Keratinocyte (primary cell): ENCODE measurements at places on chromosomes 2 and 18. TPM values are rescaled to one million over a fixed set of nuclear protein-coding genes. Genes with fewer than 3 reads are reported as not detected.

DNA sequence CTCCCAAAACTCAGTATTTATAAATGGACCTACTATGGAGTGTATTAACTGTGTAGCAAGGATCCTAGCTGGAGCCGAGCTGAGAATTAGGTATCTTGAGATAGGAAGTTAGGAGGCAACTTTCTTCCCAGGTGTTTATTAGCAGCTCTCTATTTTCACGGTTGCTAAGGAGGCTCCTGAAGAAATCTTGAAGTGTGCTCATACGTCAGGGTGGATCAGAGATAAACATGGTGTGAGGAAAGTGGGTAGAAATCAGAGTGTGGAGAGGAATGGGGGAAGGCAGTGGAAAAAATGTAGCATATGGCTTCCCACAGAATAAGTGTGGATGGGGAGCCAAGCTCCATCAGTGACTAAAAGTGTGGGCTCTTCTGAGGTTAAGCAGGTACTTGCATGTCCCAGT, 104.3 kb downstream of the ABCA12 start:
- no peak for DNase-seq

GRCh38 chr2:220855296-220855695, 716.8 kb downstream of the EPHA4 start:
- DNase-seq = peak; percentile 64

DNA sequence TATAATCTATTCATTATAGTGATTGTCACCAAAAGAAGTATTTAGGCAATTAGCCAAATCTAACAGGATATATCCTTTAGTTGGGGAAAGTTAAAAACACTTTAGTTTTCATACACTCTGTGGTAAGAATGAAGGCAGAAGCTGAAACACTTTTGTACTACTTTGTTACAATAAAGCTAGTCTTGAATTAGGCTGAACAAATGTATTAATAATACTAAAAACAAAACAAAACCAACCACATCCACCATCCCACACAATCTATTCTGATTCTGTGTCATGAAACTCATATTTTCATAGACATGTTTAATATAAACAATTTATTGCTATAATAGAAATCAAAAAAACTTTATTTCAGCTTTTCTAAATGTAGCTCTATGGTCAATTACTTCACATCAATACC, 508.8 kb downstream of the ZEB2 start:
- no peak for DNase-seq

DNA sequence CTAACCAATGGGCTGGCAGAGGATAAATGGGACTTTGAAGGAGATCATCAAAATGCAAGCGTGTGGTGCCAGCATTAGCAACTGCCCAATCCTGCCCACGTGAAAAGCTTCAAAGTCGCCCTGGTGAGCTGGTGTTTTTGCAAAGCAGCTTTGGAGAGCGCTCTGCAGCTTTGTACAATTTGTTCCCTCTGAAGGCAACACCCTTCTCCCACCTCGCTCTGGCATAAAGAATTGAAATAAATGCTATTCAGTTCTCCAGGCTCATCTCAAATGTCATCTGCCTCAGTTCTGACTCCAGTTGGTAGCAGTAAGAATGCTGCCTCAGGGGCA, 3.5 kb downstream of the COPS9 start:
- DNase-seq = no peak

DNA sequence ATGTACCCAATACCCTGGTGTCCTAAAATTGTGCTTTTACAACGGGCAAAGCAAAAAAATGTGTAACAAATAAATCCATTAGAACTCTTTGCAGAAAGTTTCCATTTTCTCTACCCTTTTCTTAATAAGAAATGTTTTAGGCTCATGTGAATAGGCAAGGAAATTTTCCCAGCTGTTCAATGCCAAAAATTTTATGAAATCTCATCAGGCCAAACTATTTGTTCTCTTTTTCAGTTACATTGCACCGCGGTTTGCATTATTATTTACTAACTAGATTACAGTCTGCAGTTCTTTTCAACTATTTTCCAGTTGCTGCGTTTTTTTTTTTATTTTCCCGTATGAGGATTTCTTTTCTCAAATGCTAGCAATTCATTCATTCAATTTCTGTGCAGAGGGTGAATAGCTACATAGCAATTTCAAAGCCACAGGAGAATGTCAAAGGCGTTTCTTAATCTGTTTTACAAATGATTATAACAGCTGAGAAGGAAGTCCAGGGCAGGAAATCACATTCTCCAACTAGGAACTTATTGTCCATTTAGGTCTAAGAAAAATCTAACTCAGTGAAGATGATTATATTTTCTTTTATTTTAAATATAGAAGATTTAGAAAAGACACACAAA, 367.5 kb upstream of the MMADHC start:
- no peak for DNase-seq

DNA sequence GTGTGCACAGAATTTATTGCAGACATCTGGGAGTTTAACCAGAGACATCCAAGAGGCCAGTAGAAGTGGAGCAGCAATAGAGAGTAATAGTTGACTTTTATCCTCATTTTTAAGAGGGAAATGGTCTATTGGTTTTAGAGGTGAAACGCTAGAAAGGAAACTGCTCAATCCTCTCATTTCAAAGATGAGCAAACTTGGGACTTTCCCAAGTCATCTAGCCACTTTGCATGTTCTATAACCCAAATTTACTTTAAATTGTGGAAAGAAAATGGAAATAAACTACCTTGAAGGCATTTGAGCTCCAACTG, 601.7 kb downstream of the ARHGAP15 start:
- no peak for DNase-seq

DNA sequence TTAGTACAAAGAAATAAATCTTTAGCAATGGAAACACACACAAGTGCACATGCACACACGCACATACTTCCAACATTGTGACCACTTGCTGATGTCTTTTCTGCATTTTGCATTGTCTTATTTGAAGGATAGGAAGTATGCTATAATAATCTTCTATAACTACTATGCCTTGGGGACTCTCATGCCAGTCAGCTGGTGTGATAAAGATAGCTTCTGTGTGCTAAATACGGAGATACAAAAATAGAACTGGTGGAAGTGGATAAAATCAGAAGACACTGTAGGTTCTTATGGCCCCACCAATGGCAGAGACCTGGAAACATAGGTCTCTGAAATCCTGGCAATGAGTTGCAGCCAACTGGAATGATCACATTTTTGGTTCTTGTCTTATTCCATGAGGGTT, 31.5 kb upstream of the RASGRP3 start:
- DNase-seq = no peak

DNA sequence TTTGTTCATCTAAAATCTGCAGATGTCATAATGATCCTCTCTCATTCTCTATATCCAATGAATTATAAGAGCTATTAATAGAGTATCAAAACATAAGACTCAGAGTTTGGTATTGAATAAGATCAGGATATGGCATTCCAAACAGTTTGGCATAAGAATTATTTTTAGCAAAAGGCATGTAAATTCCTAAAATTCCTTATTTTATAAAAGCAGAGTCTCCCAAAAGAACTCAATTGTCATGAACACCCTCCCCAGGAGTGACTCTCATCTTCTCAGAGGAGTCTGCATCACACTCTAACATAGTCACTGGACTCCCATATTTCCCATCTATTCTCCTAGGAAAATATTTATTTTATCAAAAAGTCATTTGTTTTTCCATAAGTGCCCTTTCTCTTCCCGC, 1710.2 kb upstream of the SLC39A10 start:
- DNase-seq = no peak

DNA sequence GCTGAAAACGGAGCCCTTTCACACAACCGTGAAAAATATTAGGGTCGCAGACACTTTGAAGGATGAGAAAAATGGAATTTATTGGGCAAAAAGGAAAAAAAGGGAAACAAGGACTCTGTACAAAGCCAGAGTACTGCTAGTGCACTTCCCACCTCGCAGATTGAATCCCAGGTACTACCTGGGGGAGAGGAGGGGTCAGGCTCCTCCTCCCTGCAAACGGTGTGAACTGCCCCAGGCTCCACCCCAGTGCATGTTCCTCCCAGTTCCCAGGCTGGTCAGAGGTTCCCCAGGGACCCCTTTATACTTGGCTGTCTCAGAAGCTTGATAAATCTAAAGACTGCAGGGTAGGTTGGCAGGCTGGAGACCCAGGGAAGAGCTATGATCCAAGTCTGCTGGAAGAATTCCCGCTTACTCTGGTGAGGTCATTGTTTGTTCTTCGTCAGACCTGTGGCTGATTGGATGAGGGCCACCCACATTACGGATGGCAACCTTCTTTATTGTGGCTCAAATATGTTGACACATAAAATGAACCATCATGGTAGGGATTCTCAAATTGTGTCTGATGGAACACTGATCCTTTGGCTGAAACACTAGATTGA, 290.4 kb upstream of the POU3F3 start:
- DNase-seq = no peak

DNA sequence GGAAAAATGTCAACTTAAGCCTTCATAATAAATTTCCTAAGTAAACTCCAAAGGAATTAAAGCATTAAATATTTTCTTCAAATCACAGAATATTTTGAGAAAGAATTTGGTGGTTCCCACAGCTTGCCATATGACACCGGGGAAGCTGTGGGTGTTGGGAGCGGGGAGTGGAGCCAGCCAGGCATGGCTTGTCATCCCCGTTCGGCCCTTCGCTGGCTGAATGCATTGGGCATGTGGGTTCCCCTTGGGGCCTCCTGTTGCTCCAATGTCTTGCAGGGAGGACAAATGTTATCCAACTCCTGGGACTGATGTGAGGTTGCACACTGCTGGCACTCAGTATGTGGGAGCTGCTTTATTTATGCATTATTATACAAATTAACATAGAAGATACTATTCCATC, 18.6 kb downstream of the NGEF start:
- DNase-seq = no peak

DNA sequence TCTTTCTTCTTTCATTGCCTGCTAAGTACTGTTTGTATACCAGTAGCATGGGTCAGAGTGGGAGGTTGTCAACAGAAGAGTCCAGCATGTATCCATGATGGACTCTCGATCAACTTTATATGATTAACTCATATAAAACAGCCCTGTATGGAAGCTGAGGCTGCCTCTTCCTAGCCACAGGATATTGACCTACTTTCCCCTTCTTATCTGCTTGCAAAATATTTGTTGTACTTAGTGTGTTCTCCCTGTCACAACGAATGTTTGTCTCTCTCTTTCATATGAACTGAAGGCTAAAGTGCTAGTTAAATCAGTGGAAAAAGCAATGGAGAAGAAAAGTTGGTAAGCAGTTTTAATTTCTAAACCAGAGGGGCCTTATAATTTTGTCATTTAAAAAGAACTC, 17.8 kb downstream of the MYO1B start:
- no peak for DNase-seq

DNA sequence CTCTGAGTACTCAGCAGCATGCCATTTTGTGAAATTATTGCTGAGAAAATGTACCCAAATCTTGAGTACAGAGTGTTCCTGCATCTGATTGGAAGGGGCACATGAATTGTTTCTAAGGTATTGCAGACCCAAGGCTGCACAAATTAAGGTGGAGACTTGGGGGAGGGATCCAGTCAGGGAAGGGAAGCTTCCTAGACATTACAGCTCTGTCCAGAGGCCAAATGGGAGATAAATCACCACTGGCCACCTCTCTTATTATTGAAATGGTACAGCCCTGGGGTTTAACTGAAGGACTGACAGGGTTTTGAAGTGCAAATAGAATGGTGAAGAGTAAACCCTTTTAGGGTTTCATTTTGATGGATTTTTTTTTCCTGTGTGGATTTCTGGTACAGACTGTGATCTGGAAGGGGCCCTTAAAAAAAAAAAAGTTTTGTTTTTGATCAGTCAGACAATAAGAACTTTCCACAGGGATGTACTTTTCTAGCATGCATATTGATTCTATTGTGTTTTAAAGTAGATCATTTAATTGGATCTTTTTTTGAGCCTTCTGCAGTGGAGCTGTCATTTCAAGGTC, 119.4 kb downstream of the GREB1L start:
- no peak for DNase-seq

DNA sequence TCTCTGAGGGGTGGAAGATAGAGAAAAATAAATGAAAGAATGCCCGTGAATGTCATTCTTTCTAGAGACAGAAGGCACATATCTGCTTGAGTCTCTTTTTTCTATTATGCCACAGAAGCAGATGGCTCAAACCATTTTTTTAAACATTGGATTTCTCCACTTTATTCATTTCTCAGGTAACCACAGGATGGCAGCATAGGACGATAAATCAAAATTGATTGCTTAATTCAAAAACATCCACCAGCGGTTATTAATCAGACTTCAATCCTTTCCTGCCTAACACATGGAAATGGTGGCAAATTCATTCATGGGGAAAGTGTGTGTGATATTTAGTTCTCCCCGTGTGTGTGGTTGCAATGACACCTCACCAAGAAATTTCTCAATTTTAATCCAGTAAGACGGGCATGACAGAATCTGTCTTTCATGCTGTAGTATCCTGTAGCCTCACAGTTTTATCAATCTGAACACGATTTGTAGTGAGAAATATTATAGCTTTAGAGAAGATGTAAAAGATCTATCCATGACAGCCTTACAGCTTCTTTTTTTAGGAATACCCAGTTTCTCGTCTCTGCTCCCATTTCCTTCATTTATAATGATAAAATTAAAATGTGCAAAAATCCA, 72.2 kb downstream of the DSC3 start:
- DNase-seq = no peak

GRCh38 chr18:58549814-58550339, 79.0 kb downstream of the ALPK2 start:
- DNase-seq = no peak

DNA sequence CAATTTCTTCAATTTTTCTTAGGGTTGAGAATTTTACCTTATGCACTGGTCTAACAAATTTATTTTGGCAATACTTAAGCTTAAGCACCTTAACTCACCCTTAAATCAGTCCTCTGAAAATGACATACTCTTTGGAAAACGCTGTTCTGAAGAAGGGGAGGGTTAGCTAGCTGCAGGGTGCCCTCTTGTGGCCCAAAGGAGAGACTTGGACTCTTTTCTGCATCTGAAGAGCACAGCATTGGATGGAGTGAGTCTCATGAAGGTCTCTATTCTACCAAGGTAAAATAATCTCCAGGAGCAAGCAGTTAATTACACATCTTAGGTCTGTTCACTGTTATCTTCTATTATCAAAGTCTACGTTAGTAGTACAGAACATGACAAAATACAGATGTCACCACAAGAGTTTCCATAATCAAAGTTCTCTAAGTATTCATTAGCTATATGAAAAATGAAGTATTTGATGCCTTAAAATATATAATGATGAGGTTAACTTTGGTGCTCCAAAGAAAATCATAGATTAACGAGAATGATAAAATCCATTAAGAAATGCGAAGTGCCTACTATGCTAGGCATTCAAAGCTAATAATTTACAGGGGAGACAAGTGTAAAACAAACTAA, 24.4 kb downstream of the PUM2 start:
- no peak for DNase-seq

GRCh38 chr2:163595028-163595427, 140.8 kb downstream of the FIGN start:
- no peak for DNase-seq

Gene C2orf80
- not detected in 3 replicates for polyA plus RNA-seq

Gene HDLBP
- polyA plus RNA-seq = 266 to 471 TPM (median 289 TPM) in 3 replicates

Gene RAPGEF4
- polyA plus RNA-seq = 0.76 to 1.6 TPM (median 1.2 TPM) in 3 replicates

Gene TET3
- 1.8 to 3.2 TPM (median 2.9 TPM) in 3 replicates for polyA plus RNA-seq

Gene SAG
- not detected in 3 replicates for polyA plus RNA-seq

Gene VWC2L
- polyA plus RNA-seq = not detected in 3 replicates

Gene KANSL1L
- 2.1 to 4.7 TPM (median 3.2 TPM) in 3 replicates for polyA plus RNA-seq

Gene OXER1
- not detected in 3 replicates for polyA plus RNA-seq

Gene C18orf54
- polyA plus RNA-seq = 1.9 to 5.1 TPM (median 3.0 TPM) in 3 replicates

Gene PAIP2B
- polyA plus RNA-seq = 0.99 to 1.7 TPM (median 1.4 TPM) in 3 replicates
